ENCODE measurements at places on chromosomes 5 and 9.

DNA sequence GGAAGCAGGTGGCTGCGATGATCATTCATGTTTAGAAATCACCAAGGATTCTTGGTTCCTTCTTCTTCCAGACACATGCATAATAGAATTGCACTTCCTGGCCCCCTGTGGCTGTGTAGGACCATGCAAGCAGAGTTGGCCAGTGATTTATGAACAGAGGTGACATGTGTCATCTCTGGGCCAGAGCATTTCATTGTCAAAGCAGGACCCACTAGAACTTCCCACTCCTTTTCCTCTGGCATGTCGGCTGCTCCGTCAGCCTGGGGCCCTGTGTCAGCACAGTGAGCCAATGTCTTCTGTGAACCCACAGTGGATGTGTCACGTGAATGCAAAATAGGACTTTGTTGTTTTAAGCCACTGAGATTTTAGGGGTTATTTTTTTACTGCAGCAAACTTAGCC, 59.2 kb downstream of the HSD17B3 start:
- DNase-seq = no peak

- DNase-seq = peak; percentile 86
Observed at GRCh38 chr5:150766251-150766650, 7.4 kb upstream of the DCTN4 start.

- no peak for DNase-seq
Observed at GRCh38 chr5:130462516-130462915, 558.3 kb downstream of the CHSY3 start.

DNA sequence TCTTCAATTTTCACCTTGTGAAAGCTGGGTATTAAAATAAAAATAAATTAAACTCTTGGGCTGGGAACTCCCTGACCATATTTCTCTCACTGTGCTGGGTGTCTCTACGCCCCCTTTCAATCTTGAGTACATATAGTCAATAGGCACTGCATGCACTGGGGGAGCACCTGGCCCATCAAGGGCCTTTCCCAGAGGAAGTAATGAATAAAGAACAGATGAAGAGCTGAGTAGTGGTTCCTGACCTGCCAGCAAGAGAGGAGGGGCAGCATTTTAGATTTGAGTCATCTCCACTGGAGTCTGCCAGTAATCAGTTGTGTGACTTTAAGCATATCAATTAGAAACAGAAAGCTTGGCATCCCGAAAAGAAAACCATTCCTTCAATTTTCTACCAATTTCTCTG, 6.2 kb downstream of the MAPKAP1 start:
- DNase-seq = no peak

DNA sequence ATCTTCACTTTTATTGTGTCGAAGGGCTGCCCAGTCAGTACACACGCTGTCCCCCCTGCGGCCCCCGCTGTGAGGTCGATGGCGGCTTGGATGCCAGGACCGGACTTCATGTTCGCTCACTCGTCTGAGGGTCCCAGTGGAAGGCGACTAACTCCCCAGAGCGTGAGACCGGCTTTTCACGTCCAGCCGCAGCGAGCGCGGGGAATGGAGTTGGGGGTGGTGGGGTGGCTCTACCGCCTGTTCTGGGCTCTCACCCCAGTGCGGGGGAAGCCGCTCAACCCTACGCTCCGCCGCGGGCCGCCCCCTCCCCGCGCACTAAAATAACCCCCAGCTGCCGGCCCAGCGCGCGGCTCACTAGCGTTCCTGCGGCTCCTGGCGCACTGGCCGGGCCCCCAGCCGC, at the start of gene SLC25A2:
SLC25A2 (minus strand) TSS at position 294 of the 400 bp plus-strand sequence; CDS start at position 110, 184 bp downstream.
- DNase-seq = no peak

DNA sequence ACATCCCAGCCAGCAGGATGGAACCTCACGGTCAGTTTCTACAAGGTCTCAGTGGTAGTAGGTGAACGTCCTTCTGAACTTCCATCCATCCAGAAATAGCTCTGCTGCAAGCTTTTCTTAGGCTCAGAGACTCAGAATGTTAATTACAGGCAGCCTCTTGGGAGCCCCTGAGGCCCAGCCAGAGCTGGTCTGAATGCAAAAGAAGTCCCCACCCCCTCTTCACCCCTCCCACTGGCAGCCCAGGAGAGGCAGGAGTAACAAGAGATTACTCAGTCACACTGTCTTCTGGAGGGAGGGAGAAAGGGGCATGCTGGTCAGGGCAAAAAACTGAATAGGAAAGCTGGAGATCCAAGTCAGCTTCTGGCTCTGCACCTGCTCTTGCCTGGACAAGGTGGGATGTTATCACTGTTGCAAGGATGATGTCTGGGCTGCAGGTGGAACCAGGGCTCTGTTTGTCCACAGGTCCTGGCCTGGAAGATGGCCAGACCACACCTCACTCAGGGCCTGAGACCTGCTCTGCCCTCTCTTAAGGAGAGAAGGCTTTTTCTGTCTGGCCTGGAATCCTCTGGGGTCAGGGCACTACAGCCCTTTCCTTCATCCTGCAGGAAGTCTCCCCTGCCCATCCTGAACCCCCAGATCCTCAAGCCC, 9.1 kb downstream of the ENHO start:
- DNase-seq = no peak

DNA sequence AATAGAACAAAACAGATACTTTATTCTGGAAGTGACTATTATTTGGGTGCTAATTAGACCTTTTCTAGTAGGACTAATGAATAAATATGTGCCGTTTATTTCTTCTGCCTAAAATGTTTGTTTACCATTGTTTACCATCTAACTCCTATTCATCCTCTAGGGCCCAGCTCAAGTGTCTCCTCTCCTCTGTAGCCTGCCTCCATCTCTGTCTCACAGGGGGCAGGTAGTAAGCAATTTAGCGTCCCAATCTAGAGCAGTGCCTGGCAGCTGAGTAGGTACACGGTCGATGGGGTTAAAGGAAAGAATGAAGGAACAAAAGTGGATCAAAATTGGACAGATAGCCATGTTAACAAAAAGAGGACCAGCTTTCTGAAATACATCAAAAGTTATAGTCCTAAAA, 230.9 kb downstream of the SLF1 start:
- no peak for DNase-seq

DNA sequence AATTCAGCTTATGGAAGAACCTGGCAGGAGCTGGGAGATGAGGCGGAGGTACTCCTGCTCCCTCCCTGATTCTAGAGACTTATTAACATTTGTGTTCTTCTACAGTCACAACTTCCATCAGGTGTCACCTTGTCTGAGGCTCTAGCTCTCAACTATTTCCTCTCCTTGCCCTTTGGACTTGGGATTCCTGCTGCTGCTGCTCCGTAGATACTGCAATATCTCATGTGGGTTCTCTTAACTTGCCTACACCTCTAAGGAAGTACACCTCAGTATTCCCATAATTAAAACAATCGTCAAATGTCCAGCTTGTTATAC, 21.2 kb downstream of the ANXA1 start:
- DNase-seq = no peak

DNA sequence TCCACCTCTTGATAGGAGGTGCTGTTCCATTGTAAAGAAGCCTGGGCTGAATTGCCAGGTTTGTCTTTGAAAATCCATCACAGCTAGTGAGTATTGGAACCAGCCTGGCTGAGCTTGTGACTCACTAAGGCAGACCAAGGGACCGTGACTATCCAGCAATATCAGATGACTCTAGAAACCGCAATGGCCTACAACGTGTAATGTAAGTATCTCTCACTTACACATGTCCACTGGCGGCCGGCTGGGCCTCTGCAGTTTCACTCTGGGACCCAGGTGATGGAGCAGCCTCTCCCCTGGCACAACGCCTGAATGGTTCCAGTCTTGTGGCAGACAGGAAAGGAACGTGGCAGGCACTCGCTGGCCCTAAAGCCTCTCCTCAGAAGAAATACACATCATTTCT, 3.1 kb upstream of the HRH2 start:
- peak; percentile 78 for DNase-seq

DNA sequence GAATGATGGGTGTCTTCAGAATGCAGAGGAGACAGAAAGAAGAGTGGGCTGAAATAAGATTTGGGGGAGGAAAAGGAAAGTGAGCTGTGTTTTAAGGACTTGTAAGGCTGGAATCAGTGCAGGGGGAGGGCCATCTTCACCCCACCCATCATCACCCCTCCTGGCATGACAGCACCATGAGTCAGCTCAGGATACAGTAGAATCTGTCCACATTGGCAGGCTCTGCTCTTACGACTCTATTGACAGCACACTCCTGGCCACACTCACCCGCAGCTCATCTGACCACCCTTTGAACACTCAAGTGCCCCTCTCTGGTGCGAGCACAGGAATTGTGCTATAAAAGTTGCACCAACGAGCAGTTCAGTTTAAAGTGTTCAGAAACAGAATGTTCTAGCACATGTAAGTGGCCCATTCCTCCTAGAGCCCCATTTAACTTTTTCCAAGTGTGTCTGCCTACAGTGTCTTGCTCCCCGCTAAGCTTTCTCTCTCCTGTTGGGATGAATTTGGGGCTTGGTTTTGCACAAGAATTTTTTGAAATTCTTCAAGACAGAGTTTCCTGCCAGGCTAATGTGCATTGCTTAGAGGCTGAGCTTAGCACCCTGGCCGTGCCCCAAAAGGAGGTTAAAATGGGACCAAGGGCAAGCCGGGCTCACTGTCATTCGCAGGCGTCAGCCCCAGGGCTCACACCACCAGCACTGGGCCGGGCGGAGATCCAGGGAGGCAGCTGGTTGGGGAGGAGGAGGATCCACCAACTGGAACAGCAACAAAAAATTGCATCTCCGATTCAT, 12.0 kb downstream of the ADRA1B start:
- no peak for DNase-seq

- DNase-seq = no peak
Observed at GRCh38 chr5:14945450-14945849, 73.9 kb upstream of the ANKH start.

GRCh38 chr5:8660133-8660893, 791.4 kb downstream of the MTRR start:
- no peak for DNase-seq

GRCh38 chr9:84570482-84571154, 98.9 kb upstream of the NTRK2 start:
- no peak for DNase-seq

DNA sequence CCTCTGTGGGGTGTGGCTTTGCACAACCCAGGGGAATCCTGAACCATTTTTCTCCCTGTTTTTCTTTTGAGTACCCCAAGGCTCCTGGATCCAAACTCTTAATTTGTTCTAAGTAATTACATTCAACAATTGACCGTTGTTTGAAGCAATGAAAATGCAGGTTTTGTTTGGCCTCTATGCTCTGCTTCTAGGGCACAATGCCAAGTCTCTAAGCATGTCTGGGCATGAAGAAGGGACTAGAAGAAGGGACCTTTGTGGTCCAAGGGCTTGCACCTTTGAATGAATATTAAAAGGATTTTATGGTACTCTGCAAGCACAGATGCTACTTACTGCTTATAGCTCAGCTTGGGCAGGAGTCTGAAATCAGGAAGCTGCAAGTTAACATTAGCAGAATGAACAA, 6.6 kb upstream of the ENC1 start:
- no peak for DNase-seq

DNA sequence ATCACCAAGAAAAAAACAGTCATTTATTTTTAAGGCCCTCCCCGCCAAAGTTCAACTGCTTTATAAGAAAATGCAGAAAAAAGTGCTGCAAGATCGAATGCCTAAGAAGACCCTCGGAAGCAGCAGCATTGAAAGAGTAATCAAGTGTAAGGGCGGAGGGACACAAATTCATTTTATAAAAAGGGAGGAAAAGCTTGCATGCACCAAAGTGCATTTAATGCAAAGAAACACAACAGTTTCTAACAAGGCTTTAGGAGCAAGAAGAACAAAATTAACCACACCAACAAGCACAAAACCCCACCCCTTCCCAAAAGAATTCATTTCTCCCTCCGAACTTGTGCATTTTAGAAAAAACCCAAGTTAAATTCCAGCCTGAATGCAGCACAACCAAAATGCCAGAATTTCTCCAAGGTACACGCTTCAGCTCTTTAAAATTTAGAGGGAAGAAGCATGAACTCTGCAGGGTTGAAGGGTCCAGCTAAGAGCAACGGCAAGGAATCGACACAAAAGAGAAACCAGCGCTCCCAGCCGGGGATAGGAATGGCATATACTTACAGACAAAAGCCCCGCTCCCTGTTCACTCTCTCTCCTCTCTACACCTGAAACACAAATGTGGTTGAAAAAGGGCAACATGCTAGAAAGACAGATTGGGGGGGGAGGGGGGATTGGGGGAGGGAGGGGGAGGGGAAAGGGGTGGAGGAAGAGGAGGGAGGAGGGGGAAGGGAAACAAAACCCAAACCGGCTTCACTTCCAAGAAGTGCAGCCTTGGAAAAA, at the start of gene NREP:
NREP (minus strand) TSS at position 614 of the 774 bp plus-strand sequence. CDS start 1,422 bp downstream, outside the sequence.
- peak; percentile 87 for DNase-seq

DNA sequence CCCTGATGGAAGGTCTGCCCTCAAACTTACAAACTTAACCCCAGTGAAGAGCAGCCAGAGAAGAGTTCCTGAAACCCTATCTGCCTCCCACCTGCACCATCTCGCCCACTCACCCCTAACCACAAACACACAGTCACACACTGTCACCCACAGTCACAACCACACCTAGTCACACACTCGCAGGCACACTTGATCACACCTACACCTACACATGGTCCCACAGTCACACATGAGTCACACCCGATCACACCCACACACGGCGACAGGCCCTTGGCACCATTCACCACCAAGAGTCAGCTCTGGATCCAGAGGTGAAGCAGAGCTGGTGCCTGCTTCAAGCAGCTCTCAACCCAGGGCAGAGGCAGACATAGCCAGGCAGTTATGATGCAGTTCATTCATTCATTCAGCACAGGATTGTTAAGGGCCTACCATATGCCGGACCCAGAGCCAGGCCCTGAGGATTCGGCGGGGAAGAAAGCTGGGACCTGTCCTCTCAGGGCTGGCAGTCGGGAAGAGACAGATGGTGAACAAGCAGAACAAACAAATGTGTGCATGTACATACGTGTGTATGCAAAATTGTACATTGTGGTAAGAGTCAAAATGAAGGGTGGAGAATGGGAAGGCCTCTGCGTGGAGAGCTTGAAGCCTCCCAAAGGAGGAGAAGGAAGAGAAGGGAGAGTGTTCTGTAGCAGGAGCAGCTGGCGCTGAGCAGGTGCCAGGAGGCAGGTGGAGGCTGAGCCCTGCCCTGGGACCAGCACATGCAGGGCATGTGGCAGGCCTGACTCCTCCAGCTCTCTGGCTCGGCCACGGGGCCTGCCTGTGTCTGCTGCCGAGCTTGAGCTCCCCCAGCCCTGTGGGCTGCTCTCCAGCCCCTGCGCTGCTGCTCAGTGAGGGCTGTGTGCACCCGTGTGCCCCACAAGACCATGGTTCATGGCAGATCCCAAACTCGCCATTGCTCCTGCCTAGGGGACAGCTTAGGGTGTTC, 6.4 kb downstream of the TSPAN17 start:
- DNase-seq = no peak

- no peak for DNase-seq
Observed at GRCh38 chr5:30050056-30050815, 1143.2 kb upstream of the CDH6 start.

- DNase-seq = no peak
Observed at GRCh38 chr5:128422612-128423011, 115.4 kb downstream of the FBN2 start.

GRCh38 chr9:25716220-25716872, 38.1 kb upstream of the TUSC1 start:
- DNase-seq = peak; percentile 42

- no peak for DNase-seq
Observed at GRCh38 chr5:39369123-39369815, 5.0 kb upstream of the C9 start.
